T-helper 2 cell (primary cell): ENCODE measurements at places on chromosomes 11 and 22.

- no peak for DNase-seq
These were observed 121.4 kb upstream of the TTC12 start for GRCh38 chr11:113193016-113193415.

DNA sequence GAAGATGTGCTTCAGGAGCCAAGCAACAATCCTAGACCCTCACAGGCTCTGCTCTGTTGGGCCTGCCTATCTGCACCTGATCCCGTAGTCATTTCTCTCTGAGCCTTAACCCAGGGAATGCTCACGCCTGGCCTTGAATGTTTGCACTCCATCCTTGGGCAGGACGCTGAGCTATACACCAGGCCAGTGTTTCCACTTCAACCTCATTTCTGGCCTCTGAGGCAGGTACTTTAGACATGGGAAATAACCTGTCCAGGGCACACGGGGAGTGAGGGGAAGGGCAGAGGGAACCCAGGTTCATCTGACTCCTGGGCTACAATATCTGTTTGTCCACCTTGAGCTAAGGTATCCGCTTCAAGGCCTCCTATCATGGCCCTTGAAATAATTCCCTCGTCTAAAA, 9.9 kb downstream of the RSPH14 start:
- DNase-seq: no peak

DNA sequence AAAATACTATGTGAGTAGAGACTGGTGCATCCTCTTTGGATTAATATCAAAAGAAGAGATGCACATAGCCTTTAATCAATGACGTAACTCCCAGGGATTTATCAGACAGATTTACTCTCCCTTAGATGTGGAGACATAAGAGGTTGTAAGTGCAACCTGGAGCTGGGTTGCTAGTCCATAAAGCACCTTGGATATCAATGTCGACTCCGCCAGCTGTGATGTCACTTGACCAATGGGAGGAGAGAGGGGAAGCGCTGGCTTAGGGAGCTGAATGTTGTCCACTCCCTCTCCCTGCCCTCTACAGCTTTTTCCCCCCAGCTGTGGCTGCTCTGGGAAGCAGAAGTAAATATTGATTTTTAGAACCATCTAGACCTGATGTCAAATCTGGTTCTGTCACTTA, 28.9 kb upstream of the TMEM86A start:
- no peak for DNase-seq

DNA sequence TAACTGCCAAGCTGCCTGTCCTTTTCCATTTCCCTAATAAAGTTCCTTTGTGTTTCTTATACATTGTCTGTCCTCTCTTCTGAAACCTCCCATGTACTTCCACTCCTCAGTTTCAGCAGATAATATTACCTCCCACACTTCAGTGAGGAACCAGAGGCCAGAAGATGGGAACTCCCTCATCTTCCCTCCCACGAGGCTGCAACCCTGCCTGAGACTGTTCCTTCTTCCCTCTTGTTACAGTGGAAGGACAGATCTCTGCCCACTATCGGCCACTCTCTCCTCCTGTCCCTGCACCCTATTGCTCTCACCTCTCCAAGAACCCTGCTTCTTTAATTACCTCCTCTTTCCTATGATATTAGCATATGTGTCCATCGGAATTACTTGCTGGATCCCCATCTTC, 38.1 kb upstream of the SWAP70 start:
- no peak for DNase-seq

GRCh38 chr11:6062691-6063358, 32.3 kb upstream of the OR56A1 start:
- DNase-seq: no peak

DNA sequence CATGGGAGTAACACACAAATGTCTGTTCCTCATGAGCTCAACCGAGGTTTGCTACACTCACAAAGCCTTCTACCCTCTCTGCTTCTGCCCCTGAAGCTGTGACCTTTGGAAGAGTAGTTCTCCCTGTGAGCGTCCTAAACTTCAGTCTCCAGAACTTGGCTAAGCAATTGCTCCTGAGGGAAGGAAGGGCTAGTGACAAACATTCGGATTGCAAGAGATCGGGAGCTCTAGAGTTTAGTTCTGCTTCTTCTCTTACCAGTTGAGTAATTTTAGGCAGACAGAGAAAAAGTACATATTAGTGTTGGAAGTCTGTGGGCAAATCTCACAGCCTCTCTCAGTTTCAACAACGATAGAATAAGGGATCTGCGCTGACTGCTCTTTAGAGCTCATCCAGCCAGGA, 27.3 kb upstream of the ELF5 start:
- DNase-seq: no peak

- no peak for DNase-seq
These were observed 190.6 kb downstream of the IGLL1 start for GRCh38 chr22:23389271-23390071.

DNA sequence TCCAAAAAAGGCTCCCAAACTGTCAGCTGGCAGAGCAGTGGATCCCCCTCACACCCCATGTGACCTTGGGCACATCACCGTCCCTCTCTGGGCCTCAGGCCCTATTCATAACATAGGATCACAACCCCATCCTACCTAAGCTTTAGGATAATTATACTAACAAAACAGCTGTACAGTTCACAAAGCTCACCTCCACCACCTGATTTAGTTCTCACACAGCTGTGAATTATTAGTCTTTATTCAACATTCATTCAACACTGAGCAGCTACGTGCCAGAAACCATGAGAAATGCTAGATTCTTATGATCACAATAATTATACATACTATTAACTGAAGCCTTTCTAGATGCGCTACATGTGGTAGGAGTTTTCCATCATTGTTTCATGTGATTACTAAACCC, 9.5 kb downstream of the WNT11 start:
- DNase-seq: no peak

DNA sequence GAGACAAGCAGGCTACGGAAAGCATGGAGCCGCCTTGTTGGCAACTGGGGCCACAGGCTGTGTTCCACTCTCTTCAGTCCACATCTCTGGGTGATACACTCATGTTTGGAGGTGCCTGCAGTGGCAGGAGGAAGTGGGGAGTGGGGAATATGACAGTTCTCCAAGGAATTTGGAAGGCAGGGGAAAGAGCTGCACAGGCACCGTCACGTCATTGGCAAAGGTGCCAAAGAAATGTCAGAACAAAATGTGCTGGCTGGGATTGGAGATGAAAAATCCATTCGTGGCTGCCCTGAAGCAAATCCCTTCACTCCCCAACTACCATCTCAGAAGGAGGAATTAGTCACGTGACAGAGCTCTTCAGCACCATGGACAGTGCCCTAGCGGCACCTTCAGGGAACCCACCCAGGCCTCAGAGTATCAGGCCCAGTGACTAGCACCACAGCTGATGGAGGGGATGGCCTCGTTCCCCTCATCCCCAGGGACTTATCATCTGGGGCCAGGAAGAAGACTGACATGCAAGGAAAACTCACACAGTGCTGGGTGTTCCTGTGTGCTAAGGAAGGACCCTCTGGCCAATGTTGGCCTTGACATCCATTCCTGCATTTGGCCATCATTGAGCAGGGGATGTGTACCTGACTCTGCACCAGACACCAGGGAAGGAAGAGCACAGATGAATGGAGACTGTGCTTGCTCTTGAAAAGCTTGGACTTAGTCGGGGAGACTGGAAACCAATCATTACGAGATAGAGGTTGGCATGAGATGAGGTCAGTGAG, 48.5 kb upstream of the PRDM11 start:
- no peak for DNase-seq

GRCh38 chr11:2886936-2887335, 1.4 kb upstream of the CDKN1C start:
- no peak for DNase-seq

GRCh38 chr11:113562981-113563461, 87.8 kb upstream of the DRD2 start:
- DNase-seq: no peak

- no peak for DNase-seq
These were observed 1.7 kb downstream of the ADAMTS15 start for GRCh38 chr11:130449996-130450769.
